ENCODE measurements at places on chromosomes 2 and 18. TPM values are rescaled to one million over a fixed set of nuclear protein-coding genes. Genes with fewer than 3 reads are reported as not detected.
A peak's percentile ranks its signal among the peaks of the same experiment; 100 is the strongest.

Gene UGT1A3
- total RNA-seq: not detected

Gene DSC3
- total RNA-seq: not detected

Gene REV1
- total RNA-seq: 60.3 TPM

- no peak for DNase-seq
These were observed 29.4 kb downstream of the ASAP2 start for GRCh38 chr2:9236045-9236344.

DNA sequence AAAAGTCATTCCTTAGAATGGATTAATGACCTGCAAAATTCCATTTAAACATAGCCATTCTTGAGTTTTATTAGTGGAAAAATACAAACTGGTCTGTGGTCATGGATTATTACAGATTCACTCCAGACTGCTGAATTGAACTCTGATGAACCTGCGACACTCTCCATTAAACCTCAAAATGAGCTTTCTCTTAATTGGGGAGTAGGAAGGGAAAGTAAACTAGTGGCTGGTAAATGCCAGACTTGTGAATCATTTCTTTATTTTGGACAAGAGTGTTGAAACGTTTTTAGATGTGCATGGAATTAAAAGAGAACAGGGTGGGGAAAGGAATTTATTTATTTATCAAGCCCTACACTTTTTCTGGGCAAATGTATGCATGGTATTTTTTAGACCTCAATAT is 321.2 kb upstream of the FANCL start:
- no peak for DNase-seq

DNA sequence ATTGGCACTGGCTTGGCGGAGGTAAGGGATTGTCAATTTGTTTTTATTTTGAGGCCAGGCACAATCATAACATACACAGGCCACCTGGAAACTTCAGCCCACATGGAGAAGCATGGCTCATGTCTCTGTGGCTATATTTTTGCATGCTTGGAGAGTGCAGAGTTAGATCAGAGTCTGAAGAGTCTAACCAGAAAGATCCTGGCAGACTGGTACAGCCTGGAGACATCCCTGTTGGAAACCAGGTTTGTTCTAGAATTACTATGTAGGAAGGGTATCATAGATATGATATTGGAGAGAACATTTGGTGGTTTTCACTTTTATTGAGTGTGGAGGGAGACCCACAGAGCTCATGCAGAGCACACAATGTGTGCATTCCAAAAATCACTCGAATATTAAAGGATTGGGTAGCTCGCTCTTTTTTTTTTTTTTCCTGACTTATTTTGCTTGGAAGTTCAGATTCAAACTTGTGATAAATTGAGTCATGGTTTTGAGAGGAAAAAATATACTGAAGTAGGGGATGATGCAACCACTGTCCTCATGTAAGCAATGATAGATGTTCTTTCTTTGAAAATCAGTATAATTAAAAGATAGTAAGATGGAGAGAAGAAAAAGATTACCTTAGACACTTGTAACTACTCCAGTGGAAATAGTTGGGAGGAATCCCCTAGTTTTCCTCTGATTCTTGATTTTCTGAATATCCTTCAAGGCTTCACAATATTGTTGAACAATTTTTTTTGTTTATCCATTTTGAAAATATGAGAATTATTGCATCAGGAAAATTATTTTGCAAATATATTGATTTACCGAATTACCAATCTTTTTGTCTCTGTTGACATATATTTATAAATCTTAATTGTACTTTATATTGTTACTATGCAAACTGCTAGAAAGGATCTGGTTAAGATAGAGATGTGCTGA is 185.7 kb upstream of the ZEB2 start:
- no peak for DNase-seq

DNA sequence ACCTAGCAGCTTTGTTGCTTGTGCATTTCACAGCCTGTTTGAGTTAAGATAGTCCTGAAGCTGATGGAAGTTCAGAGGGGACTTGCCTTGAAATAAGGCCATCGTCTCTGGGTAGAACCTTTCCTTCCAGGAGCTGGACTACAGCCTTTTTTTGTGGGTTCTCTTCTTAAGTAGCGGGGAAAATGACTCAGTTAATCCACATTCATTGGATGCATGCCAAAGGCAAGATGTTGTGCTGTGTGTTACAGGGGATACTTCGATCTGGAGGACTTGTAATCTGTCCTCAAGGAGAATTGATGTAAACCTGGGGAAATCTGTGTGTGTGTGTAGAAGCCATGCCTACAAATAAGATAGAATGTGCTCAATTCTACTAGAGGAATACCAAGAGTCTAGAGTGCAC is 46.8 kb downstream of the RPIA start:
- no peak for DNase-seq

- no peak for DNase-seq
These were observed 131.1 kb upstream of the DNAJC10 start for GRCh38 chr2:182585001-182585400.

DNA sequence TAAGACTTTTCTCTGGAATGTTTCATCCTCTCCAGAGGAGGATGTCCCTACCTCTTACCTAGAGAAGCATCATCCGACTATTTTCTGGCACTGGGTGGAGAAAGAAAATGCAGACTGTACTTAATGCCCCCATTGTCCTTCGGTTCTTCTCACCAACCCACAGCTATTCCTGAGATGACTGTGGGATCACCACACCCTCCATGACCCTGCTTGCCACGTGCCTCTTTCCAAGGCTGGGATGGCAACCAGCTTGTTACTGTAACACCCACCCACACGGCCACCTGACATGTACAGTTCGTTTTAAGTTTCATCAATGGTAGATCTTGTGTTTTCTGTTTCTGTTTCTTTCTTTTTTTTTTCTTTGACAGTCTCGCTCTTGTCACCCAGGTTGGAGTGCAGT is 365.2 kb downstream of the FBXO15 start:
- no peak for DNase-seq

- no peak for DNase-seq
These were observed 891.6 kb upstream of the CRIM1 start for GRCh38 chr2:35463805-35464596.

GRCh38 chr2:201219328-201220096 is 36.6 kb downstream of the CASP10 start:
- no peak for DNase-seq

DNA sequence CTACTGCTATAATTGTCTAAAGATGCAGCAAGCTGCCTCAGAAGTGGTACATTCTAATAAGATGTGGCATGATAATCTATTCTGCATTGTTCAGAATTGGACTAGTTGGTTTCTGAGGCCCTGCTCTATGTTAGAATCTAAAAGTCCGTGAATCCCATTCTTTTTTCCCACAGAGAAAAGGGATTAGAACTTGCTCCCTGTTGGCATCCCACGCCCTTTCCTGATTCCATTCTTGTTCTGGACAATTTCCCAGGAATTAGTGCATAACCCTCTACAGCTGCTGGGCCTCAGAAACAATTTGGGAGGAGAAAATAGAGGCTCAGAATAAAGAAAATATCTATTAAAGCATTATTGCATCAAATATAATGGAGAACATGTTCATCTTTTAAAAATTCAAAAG is 282.7 kb downstream of the NRXN1 start:
- no peak for DNase-seq

GRCh38 chr2:28583899-28584553 is 88.2 kb downstream of the PLB1 start:
- peak; percentile 68 for DNase-seq

- DNase-seq: no peak
These were observed 40.1 kb downstream of the TGOLN2 start for GRCh38 chr2:85287721-85288120.

- no peak for DNase-seq
These were observed 9.9 kb upstream of the SALL3 start for GRCh38 chr18:78969574-78970315.

DNA sequence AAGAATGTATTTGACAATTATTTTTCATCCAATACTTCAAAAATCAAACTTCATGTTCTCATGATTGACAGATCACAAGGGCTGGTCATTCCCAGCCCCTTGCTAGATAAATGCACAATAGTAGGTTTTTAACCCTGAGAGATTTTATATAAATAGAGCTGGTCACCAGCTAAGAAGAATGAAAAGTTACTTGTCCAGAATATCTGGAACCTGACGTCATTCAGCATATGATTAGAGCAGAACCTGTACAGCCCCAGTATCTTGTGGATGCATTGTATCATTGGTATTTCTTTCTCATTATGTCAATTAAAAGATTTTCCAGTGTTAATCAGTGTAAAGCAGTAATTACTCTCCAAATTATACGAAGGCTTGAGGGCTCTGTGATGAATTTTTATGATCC is 202.8 kb upstream of the RND3 start:
- DNase-seq: no peak

- no peak for DNase-seq
These were observed 101.9 kb downstream of the CTIF start for GRCh38 chr18:48640566-48641270.

GRCh38 chr2:32614084-32614483 is 13.8 kb upstream of the TTC27 start:
- DNase-seq: no peak

GRCh38 chr2:98219152-98219551 is 127.1 kb upstream of the CNGA3 start:
- no peak for DNase-seq

- DNase-seq: no peak
These were observed 169.1 kb upstream of the TRIB2 start for GRCh38 chr2:12547566-12548170.

DNA sequence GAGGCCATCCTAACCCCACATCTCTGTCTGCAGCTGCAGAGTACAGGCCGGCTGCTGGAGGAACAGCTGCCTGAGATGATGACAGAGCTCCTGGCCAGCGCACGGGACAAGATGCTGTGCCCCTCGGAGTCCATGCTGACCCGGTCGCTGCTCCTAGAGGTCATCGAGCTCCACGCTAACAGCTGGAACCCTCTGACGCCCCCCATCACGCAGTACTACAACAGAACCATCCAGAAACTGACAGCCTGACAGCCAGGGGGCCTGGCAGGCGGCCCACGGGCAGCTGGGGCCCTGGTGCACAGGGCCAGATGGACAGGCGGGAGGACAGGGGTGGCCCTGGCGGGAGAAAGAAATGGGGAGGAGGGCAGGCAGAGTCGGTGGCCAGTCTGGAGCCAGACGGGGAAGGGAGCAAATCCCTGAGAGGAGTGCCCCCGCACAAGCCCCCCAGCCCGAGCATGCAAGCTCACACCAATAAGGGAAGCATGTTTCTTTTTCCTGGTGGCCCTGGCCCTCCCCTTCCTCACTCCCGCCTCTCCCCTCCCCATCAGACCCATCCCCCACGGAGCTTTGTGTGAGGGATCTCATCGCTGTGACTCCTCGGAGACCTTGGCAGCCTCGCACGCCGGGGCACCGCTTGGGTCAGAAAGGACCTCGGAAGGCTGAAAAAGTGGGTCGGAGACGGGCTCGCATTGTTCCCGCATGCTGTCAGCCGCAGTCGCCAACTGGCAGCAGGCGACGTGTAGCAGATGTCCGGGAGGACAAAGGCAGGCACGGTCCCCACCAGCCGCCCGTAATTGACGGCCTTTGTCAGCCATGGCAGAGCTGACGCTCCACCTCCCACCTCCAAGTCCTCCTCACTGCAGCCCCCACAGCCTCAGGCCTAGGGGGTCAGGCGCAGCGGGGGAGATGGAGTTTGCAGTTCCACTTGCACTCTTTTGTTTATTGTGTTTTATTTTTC is 91.2 kb downstream of the SMAD7 start:
- DNase-seq: no peak

- DNase-seq: no peak
These were observed 810.3 kb upstream of the SALL3 start for GRCh38 chr18:78169174-78169864.

GRCh38 chr18:12659904-12660605 is 2.1 kb upstream of the SPIRE1 start:
- DNase-seq: no peak

- DNase-seq: no peak
These were observed 11.5 kb upstream of the SLC11A1 start for GRCh38 chr2:218370410-218371063.

DNA sequence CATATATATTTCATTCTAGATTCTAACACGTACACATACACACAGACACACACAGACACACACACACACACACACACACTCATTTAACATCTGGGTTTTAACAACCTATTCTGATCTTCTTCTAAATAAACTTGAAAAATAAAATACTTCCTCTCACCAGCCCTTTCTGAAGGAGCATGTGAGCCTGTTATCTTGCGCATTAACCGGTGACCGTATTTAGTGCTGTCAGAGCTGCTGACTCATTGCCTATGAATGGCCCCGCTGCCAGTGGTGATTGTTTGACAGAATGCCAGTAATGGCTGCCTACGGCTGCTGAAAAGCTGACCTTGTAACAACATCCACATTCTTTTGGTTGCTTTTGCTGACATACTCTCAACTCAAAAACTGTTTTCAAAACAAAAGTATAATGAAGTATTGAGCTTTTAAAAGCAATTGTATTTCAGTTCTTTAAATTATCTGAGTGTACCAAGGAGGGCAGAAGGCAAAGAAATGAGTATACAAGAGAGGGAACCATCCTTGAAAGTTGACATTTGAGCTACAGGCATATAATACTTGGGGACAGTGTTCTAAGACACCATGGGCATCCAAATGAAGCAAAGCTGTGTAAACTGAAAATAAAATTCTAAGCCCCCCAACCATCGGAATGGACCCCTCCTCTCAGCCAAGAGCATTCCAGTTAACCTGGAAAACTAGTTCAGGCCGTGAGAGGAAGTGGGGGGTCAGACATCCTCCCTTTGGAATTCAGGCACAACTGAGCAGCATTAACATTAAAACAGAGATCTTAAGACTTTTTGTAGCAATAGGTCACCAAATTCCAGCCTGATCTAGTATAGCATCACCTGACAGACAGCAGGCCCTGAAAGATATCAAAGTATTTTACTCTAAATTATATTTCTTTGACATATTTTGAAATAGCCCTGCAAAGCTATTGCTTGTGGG is 50.2 kb upstream of the DTNA start:
- no peak for DNase-seq

- no peak for DNase-seq
These were observed 17.7 kb upstream of the CNDP1 start for GRCh38 chr18:74516271-74517235.

All from activated naive CD4-positive, alpha-beta T cell treated with anti-CD3 and anti-CD28 coated beads, Interleukin-2, amount 50 U/mL, for 72 hours (primary cell).